Fibroblast of villous mesenchyme (primary cell): ENCODE measurements at places on chromosomes 2 and 18. TPM values are rescaled to one million over a fixed set of nuclear protein-coding genes. Genes with fewer than 3 reads are reported as not detected.

The GCKR gene
- 0.32 TPM in 1 of 2 replicates, not detected in the other for total RNA-seq

The C2orf80 gene
- not detected in 2 replicates for total RNA-seq

The SERPINB12 gene
- total RNA-seq = not detected in 2 replicates

The HOXD13 gene
- total RNA-seq = 0.43 TPM in 1 of 2 replicates, not detected in the other

The PLCD4 gene
- 0.97 and 2.2 TPM in 2 replicates for total RNA-seq

The C2orf15 gene
- not detected in 2 replicates for total RNA-seq

The ACKR3 gene
- 0.64 TPM in 1 of 2 replicates, not detected in the other for total RNA-seq

The GPD2 gene
- total RNA-seq = 44.5 and 63.9 TPM in 2 replicates

The IL36B gene
- total RNA-seq = not detected in 2 replicates

The ZSWIM2 gene
- total RNA-seq = 0.43 TPM in 1 of 2 replicates, not detected in the other

The IL1F10 gene
- total RNA-seq = not detected in 2 replicates

The LOXHD1 gene
- total RNA-seq = under 0.01 TPM in 1 of 2 replicates, not detected in the other

The CD28 gene
- total RNA-seq = not detected in 2 replicates

The TUBB8B gene
- total RNA-seq = 0.32 and 0.43 TPM in 2 replicates

The EFR3B gene
- total RNA-seq = under 0.01 TPM in 2 replicates

The MAP2 gene
- total RNA-seq = 2.3 and 37.1 TPM in 2 replicates

The CD8B2 gene
- total RNA-seq = not detected in 2 replicates

The SLC14A1 gene
- 0.86 and 9.3 TPM in 2 replicates for total RNA-seq

The ANTXR1 gene
- total RNA-seq = 188 and 206 TPM in 2 replicates

The LYPD1 gene
- total RNA-seq = 16.0 and 34.5 TPM in 2 replicates

The ITGA4 gene
- total RNA-seq = 132 and 145 TPM in 2 replicates

The SLC8A1 gene
- total RNA-seq = 59.6 and 98.9 TPM in 2 replicates

The PDE1A gene
- 1.7 and 1.9 TPM in 2 replicates for total RNA-seq

The LAMA3 gene
- 2.6 and 5.2 TPM in 2 replicates for total RNA-seq

The CNTNAP5 gene
- not detected in 2 replicates for total RNA-seq

The CAPN14 gene
- under 0.01 TPM in 2 replicates for total RNA-seq

The DOK6 gene
- 2.6 and 6.9 TPM in 2 replicates for total RNA-seq

The ST8SIA5 gene
- total RNA-seq = under 0.01 TPM in 1 of 2 replicates, not detected in the other

The SPRED2 gene
- total RNA-seq = 9.5 and 10.0 TPM in 2 replicates

The RESP18 gene
- total RNA-seq = not detected in 2 replicates

The HYCC2 gene
- 11.3 and 17.7 TPM in 2 replicates for total RNA-seq
